ENCODE measurements at places on chromosomes 11 and 22.

GRCh38 chr11:64021757-64022093 is 14.0 kb upstream of the FLRT1 start:
- peak; percentile 83 for DNase-seq

DNA sequence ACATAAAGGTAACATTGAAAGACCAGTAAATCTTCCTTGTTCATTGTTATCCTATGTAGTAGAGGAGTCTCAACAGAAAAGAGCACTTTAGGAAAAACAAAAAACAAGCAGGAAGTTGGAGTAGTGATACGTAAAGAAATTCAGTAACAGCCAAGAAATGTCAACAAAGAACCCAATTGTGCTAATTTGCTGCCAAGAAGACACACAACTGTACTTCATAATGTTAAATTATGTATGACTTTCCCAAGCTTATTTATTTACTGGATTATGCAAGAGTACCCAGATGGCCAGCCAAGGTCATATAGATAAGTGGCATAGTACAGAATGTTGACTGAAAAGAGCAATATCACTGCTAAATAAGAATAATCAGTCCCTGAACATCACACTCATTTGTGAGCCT is 264.7 kb upstream of the CCDC179 start:
- no peak for DNase-seq

DNA sequence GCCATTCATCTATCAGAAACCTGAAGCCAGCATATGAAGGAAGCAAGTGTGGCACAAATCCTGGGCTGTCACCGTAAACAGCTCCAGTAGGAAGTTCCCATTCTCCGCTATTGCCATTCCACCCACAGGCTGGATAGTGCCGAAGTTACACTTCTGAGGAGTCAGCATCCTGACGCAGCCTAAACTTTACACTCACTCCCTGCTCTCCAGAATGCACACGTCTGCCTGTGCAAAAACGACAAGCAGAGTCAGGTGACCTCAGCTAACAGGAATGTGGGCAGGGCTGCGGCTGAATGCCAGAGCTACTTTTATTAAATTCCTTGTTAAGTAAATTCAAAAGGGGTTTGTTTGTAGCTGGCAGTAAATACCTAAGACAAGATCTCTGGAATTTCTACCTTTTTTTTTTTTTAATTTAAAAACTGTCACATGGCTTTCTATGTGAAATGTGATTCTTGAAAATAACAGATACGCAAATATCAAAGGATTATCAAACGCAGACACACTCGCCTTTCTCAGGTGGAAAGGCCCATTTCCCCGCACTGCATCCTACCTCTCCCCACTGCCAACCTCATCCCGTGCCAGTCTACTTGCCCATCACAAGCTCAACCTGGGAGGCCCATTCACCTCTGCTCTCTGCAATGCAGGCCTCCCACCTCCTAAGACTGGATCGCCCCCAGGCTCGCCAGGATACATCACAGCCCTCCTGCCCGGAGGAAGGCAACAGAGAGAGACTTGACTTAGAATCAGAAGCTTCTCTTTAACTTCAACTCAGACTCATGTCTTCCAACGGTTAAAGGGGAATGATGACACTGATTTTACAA is 33.5 kb downstream of the NFRKB start:
- DNase-seq = peak; percentile 67

DNA sequence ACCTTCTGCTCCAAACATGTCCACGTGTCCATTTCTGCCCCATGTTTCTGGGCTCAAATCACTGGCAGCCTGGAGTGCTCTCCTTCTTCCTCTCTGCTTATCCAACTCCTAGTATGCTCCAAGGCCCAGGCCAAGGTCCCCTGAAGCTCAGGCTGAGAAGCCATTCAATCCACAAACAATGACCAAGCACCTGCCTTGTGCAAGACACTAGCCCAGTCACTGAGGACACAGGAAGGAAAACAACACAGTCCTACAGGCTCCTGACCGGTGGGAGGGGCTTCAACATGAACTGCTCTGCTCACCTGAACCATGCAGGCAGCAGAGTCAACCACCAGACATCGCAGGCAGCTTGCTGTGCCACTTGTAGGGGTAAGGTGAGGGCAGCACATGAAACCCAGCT is 93.6 kb downstream of the RPL27A start:
- no peak for DNase-seq

DNA sequence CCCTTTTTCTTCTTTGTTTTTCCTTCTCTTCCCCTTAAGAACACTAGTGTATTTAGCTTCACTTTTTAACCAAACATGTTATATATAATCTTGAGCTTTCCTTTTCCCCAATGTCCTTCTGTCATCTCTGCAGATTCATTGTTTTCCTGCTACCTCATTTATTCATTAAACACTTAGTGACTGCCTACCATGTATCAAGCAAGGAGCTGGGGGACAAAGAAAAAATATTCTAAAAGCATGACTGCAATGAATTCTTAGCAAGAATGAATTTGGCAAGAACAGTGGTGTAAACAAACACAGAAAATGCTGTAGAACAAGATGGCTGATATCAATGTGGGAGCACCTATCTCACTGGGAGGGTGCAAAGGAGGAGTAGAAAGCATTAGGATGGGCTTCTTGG is 247.0 kb upstream of the CCDC90B start:
- DNase-seq = no peak

- DNase-seq = peak; percentile 80
Observed at GRCh38 chr11:18727479-18728236, 1.7 kb upstream of the IGSF22 start.

GRCh38 chr22:39932918-39933649 is 27.1 kb upstream of the TMA7B start:
- peak; percentile 84 for DNase-seq

DNA sequence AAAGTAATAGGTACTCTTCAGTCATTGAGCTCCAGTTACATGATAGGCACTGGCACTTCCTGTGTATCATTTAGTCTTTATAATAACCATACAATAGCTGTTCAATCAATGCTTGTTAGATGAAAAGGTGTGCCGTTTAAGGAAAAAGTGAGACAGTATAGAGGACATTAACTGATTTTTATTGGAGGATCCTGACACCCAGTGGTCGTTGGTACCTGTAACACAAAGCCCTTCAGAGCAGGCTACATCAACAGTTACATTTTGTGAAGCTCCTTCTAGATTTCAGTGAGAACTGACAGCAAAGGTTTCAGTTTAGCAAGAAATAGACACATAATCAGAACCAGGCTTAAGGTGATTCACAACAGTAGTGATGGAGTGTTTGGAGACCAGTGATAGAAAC is 44.2 kb downstream of the CCDC81 start:
- no peak for DNase-seq

GRCh38 chr11:119729581-119729927 is 554 bp upstream of the NECTIN1 start:
- no peak for DNase-seq

GRCh38 chr11:128240546-128240945 is 346.8 kb downstream of the ETS1 start:
- no peak for DNase-seq

- DNase-seq = no peak
Observed at GRCh38 chr11:129041611-129042018, 98.9 kb upstream of the TP53AIP1 start.

GRCh38 chr11:109377039-109377742 is 44.8 kb upstream of the C11orf87 start:
- no peak for DNase-seq

- no peak for DNase-seq
Observed at GRCh38 chr11:103633068-103633788, 403.2 kb upstream of the DDI1 start.

- no peak for DNase-seq
Observed at GRCh38 chr11:68904248-68904847, 657 bp downstream of the IGHMBP2 start.

- DNase-seq = no peak
Observed at GRCh38 chr11:35160246-35160824, 21.4 kb downstream of the CD44 start.

DNA sequence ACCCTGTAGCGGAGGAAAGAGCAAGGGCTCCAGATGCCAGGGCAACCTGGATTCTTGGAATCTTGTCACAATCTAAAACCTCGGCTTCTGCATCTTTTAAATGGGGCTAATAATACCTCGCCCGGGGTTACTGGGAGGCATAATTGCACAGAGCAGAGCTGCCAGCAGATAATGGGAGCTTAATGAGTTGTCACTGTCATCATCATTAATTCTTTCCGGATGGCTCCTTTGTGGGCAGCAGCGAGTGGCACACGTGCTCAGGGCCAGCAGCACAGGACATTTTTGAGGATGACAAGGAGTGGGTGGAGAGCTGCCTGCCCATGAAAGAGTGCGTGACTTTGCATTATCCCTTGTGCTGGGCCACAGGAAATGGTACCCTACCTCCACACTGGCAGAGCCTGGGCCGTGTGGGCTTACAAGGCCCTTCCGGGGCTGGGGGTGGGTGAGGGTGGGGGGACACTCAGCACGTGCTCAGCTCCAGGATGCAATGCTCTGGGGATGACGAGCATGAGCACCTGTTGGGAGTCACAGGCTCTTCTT is 5.7 kb downstream of the PDGFB start:
- DNase-seq = no peak

DNA sequence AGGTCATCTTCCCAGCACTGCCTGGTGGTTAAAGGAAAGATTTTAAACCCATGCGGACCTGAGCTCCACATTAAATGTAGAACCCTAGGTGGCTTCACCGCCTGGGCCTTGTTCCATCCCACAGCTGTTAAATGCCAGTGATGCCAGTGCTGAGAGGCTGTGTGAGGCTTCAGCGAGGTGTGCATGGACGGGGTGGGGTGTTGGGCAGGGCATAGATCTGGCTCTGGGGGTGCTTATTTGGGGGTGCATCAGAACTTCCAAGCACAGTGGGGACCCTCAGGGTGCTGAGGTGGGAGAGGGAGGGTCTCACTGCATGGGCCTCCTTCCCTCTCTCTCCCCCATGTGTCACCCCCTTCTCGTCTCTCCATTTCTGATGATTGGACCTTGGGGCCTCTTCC is 90.1 kb upstream of the B3GAT1 start:
- no peak for DNase-seq

DNA sequence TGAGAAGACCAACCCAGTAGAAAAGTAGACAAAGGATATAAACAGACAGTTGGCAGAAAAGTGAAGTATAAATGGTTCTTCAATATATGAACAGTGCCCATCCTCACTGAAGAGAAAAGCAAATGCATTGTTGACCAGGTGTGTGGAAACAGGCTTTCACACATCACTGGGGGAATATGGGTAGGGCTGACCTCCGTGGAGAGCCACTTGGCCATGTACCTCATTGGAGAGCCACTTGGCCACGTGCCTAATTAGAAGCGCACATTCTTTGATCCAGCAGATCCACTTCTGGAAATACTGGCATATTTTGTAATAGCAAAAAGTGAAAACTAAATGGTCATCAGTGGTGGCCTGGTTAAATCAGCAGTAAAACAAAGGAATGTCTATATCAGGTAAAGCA is 43.2 kb downstream of the PPP6R3 start:
- DNase-seq = no peak

- DNase-seq = no peak
Observed at GRCh38 chr22:48098243-48098920, 1335.9 kb downstream of the TBC1D22A start.

- no peak for DNase-seq
Observed at GRCh38 chr11:17608821-17609220, 61.8 kb downstream of the OTOG start.
